NCI-H1930 (cell line): ENCODE measurements at places on chromosomes 12 and 14.

GRCh38 chr14:52868911-52869618 lies 77.7 kb upstream of the GNPNAT1 start:
- no peak for DNase-seq

DNA sequence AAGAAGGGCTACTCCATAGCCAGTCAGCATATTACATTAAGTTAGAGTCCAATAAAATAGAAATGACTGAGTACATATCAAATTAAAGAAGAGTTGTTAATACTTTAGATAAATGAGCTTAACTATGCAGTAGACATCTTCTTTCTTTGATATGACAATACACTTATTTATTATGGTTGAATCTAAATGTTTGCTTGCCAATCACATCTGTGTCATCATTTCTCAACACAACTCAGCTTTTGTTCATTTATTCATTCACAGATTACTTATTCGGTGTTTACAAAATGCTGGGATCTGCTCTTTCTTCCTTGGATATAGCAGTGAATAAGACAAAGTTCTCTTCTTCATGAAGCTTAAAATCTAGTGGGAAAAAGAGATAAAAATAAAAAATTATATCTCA lies 614.6 kb upstream of the ATP2B1 start:
- no peak for DNase-seq

DNA sequence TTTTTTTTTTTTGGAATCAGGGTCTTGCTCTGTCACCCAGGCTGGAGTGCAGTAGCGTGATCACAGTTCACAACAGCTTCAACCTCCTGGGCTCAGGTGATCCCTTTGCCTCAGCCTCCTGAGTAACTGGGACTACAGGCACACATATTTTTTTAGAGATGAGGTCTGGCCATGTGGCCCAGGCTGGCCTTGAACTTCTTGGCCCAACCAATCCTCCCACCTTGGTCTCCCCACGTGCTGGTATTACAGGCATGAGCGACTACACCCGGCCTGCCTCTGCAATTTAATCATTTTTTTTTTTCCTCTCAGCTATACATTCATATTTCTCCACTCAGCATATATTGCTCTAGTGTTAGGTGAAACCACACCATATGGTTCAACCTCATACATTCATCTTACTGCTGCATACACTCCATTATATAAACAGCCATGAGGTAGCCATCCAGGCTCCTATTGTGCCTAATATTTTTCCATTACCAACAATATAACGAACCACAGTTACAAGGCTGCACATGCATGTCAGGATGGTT lies 7.1 kb downstream of the STX2 start:
- no peak for DNase-seq

DNA sequence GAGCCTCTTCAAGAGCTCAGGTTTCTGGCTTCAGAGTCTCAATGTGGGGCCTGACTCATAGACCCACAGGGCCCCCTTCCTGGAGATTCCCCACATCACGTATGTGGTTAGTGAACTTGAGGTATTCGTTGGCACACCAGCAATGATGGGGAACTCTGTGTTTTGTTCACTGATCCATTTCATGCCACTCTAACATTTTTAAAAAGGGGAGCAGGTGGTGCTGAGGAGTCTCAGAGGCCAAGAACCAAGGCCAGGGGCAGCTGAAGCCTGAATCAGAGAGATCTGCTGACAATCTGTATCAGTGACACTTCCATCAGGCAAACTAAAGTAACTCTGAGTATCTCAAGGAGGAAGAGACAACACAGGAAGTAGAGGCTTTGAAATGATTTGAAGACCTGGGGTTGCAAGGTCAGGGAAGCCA lies 323.4 kb downstream of the VRK1 start:
- no peak for DNase-seq
